Body of pancreas (tissue), 4 donors: ENCODE measurements at places on chromosomes 4 and X. TPM values are rescaled to one million over a fixed set of nuclear protein-coding genes. Genes with fewer than 3 reads are reported as not detected.
A peak's percentile ranks its signal among the peaks of the same experiment; 100 is the strongest.

The MSX1 gene
- 7.6 TPM for total RNA-seq

The GAB3 gene
- 3.4 TPM for total RNA-seq

- no peaks in the 10 kb centered on the region for H3K36me3 ChIP-seq
- H3K27me3 ChIP-seq, result no peaks in the 10 kb centered on the region
- H3K4me3 ChIP-seq, result no peak overlapping the region
- DNase-seq, result no peak
Observed at GRCh38 chr4:26441771-26442170, 48.5 kb downstream of the CCKAR start.

The IBSP gene
- total RNA-seq, result not detected

GRCh38 chr4:126591583-126591982, 1041.2 kb upstream of the INTU start:
- no peak overlapping the region for H3K27ac ChIP-seq
- no peak overlapping the region for H3K4me3 ChIP-seq
- no peaks in the 10 kb centered on the region for H3K4me1 ChIP-seq
- no peaks in the 10 kb centered on the region for H3K36me3 ChIP-seq
- no peaks in the 10 kb centered on the region for H3K27me3 ChIP-seq
- DNase-seq, result no peak

GRCh38 chr4:39730072-39730471, 32.1 kb downstream of the UBE2K start:
- DNase-seq, result no peak
- H3K36me3 ChIP-seq, result no peaks in the 10 kb centered on the region
- H3K4me1 ChIP-seq, result peaks cover 5% of the 10 kb centered on the region
- H3K4me3 ChIP-seq, result no peak overlapping the region

GRCh38 chr4:73308286-73308685, 49.7 kb upstream of the ANKRD17 start:
- H3K4me3 ChIP-seq, result no peak overlapping the region
- no peaks in the 10 kb centered on the region for H3K27me3 ChIP-seq
- no peak overlapping the region for H3K27ac ChIP-seq

DNA sequence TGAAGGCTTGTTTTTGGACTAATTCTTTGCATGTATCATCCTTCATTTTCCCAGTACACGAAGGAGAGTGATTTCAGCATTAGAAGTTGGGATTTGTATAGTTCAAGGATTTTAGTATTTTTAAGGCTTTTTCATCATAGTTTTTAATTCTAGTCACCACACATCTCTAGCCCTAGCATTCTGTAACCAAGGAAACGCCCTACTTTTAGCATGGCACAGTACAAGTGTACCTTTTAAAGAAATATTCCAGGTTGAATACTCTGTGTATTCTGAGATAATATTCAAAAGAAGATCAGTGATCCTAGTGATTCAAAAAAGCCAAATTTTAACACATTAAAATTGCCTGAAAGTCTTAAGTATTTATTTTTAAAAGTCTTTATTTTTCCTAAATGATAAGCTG, 150.5 kb downstream of the RAP1GDS1 start:
- no peaks in the 10 kb centered on the region for H3K27me3 ChIP-seq
- H3K4me3 ChIP-seq, result no peak overlapping the region
- H3K36me3 ChIP-seq, result no peaks in the 10 kb centered on the region
- DNase-seq, result no peak

The MAMLD1 gene
- 5.6 TPM for total RNA-seq

GRCh38 chrX:134377537-134377936, 82.4 kb upstream of the HPRT1 start:
- H3K27me3 ChIP-seq, result no peaks in the 10 kb centered on the region
- H3K36me3 ChIP-seq, result no peaks in the 10 kb centered on the region
- H3K4me1 ChIP-seq, result peaks cover 9% of the 10 kb centered on the region
- peak; percentile 31 for DNase-seq
- H3K4me3 ChIP-seq, result no peak overlapping the region
- H3K27ac ChIP-seq, result no peak overlapping the region
